ENCODE measurements at places on chromosomes 1 and 21.

DNA sequence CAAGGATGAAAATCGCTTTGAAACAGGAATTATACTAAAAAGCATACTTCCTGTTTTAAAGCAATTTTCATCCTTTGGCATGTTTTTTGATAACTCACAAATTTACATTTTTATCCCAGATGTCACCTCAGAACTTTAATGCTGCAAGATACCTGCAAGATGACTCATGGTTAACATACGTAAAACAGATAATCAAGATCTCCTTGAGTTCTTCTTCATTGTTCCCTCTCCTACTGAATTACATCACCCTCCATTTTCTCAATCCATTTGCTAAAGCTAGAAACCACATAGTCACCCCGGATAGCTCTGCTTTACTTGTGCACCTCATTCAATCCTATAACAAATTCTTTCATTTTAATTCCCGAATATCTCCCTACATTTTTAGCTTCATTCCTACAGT, 1114.2 kb downstream of the PLA2G4A start:
- DNase-seq = no peak

- no peak for DNase-seq
Observed at GRCh38 chr21:44785620-44786335, 15.8 kb downstream of the UBE2G2 start.

DNA sequence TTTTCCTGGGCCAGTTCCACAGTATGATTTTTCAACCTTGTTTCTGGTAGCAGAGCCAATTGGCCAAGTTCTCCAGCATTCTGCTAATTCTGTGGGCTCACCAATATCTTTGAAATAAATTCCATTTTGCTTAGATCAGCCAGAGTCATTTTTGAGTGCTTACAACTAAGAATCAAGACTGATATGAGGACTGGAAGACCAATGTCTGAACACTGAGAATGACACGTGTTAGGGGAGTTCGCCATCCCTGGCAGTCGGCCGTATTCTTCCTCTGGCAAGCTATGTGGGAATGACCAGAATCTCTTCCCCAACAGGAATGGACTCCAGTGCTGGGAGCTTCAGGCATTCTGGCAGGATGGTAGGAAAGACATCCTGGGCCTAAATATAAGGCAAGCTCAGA, 4.9 kb upstream of the TENT5C start:
- DNase-seq = no peak

DNA sequence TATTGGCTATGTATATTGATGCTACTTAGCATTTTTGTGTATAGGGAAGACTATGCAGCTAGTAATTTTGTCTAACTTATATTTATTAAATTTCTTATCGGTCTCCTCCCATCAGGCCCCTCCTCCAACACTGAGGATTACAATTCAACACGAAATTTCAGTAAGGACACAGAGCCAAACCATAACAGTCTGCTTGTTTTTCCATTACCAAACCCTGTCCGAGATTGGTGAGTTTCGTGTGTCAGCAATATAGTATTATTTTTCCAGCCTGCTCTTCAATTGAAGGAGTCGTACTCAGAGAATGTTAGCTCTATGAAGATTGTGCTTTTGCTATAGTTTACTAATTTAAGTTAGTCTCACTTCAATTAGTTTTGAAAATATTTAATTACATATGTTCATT, 1495.3 kb downstream of the MRPL39 start:
- DNase-seq = no peak

DNA sequence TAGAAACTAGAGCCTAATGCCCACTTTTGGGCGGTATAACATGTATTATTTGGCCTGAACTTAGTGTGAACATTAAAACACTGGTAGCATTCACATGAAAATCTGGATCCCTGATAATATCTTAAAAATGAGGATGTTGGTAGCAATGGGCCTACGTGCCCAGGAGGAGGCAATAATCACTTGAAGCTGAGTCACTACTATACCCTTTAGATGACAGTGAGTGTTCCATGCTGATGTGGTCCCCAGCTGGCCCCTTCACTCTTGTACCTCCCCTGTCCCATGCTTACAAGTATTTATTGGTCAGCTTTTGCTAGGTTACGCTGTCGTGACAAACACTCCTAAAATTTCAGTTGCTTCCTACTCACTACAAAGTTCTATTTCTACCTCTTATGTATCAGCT, 23.0 kb upstream of the POU2F1 start:
- DNase-seq = no peak

DNA sequence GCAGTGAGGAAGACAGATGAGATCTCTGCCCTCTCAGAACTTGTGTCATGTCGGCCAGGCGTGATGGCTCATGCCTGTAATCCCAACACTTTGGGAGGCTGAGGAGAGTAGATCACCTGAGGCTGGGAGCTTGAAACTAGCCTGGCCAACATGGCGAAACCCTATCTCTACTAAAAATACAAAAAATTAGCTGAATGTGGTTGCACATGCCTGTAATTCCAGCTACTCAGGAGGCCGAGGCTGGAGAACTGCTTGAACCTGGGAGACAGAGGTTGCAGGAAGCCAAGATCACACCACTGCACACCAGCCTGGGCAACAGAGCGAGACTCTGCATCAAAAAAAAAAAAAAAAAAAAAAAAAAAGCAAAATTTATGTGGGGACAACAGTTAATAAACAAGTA, 40.9 kb upstream of the RALGPS2 start:
- no peak for DNase-seq

- no peak for DNase-seq
Observed at GRCh38 chr1:18970762-18971161, 14.3 kb upstream of the IFFO2 start.

DNA sequence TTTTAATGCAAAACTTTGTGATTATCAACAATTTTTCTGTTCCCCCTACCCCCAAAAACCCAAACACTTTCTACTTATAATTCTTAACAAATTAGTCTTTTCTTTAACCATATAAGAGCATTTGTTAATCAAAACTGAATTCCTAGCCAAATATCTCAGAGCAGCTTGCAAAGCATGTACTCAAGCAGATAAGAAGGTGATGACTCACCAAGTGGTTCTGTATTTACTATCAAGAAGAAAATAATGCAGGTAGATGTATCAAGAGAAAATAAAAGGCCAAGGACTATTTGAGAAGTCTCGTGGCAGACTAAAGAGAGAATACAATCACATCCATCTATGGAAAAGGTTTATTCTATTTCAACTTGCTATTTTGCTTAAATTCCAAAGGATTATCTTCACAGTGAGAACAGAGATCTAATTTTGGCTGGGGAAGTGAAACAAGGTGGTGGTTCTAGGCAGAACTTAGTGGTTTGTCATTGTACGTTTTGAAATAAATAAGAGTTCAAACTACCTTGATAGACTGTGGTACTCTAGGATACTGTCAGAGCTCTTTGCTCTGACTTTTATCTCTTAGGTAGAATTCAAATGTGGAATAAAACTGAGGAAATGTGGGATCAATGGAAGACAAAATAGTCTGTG, 94.7 kb upstream of the NRIP1 start:
- DNase-seq = no peak

DNA sequence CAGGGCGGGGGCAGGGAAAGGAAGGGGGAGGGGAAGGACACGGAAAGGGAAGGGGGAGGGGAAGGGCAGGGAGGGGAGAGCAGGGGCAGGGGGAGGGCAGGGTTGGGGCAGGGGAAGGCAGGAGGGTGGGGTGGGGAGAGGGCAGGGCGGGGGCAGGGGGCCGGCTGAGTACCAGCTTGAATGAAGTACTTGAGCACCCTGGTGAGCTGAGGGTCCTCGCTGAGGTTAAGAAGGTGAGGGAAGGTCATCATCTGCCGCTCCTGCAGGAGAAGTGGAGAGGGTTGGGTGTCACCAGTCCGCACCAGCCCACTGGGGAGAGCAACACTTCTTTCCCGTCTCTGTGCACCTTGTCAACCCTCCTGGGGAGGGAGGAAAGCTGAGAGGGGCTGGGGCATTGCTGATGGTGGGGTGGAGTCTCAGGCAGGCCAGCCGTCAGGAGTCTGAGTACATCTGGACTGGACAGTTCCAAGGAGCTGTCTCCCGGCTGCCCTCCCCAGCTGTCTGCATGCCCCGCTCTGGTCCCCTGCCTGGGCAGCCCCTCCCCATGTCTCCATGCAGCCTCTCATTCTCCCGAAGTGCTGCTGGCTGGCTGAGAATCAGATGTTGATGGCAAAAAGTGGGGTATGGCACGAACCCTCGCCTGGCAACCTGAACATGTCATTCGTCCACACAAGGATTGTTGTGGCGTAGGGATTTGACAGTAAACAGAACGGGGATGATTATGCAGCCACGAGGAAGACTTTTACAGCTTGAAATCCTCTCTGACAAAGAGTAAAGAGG, 70.0 kb downstream of the SCCPDH start:
- DNase-seq = no peak

- DNase-seq = no peak
Observed at GRCh38 chr1:160398823-160399222, 1.5 kb upstream of the VANGL2 start.

DNA sequence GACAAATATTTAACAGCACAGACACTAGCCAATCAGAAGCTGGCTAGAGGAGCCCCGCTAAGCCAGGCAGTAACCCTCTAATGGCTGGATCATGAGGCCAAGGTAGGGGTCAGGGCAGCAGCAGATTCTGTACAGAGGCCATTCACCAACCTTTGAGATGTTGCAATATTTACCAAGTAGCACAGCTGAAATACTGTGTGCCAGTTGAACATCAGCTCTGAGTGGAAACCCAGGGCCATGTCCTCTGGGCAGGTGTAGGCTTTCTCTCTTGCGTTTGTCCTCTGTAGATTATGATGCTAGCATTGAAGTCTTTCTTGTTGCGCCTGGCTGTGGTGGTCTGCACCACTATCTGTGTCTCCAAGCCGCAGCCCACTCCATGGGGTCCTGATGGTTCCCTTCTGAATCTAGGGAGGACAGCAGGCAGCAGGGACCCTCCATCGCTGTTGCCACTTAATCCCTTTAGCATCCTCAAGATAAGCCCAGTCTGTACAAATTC, 2.5 kb upstream of the COG2 start:
- DNase-seq = no peak

DNA sequence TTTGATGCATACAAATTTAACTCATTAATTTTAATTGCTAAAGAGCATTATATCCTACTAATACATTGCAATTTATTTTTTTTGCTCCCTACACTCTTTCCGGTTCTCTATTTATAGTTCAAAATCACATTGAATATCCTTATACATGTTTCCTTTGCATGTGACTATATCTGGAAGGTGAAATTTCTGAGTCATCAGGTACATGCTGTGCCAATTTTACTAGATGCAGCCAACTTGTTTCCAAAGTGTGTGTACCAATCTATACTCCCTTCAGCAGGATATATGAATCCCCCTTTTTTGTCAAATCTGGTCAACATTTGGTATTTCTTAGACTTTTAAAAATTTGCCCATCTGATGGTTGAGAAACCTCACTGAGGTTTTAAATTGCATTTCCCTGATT, 602.9 kb upstream of the CAMK1G start:
- DNase-seq = no peak

GRCh38 chr21:38984982-38985567, 179.3 kb downstream of the ETS2 start:
- no peak for DNase-seq

GRCh38 chr1:67759692-67760029, 73.6 kb downstream of the GNG12 start:
- no peak for DNase-seq

GRCh38 chr1:116982319-116983004, 19.1 kb upstream of the CD101 start:
- DNase-seq = no peak

- DNase-seq = no peak
Observed at GRCh38 chr1:43152866-43153265, 19.2 kb downstream of the EBNA1BP2 start.

DNA sequence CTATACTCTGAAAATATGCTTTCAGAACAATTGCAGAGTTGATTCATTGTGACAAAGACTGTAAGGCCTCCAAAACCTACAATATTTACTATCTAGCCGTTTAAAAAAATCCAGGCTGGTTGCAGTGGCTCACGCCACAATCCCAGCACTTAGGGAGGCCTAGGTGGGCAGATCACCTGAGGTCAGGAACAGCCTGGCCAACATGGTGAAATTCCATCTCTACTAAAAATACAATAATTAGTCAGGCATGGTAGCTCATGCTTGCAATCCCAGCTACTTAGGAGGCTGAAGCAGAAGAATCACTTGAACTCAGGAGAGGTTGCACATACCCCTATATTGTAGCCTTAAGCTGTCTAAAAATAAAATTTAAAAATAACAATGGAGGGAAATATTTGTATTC, 5.3 kb upstream of the TFF2 start:
- DNase-seq = no peak

GRCh38 chr1:156781585-156782186, 14.4 kb downstream of the PRCC start:
- DNase-seq = no peak

GRCh38 chr21:32359719-32360260, 33.0 kb downstream of the URB1 start:
- no peak for DNase-seq

GRCh38 chr1:166129006-166129405, 37.8 kb downstream of the FAM78B start:
- no peak for DNase-seq

- no peak for DNase-seq
Observed at GRCh38 chr1:171637928-171638576, 14.4 kb downstream of the MYOC start.

DNA sequence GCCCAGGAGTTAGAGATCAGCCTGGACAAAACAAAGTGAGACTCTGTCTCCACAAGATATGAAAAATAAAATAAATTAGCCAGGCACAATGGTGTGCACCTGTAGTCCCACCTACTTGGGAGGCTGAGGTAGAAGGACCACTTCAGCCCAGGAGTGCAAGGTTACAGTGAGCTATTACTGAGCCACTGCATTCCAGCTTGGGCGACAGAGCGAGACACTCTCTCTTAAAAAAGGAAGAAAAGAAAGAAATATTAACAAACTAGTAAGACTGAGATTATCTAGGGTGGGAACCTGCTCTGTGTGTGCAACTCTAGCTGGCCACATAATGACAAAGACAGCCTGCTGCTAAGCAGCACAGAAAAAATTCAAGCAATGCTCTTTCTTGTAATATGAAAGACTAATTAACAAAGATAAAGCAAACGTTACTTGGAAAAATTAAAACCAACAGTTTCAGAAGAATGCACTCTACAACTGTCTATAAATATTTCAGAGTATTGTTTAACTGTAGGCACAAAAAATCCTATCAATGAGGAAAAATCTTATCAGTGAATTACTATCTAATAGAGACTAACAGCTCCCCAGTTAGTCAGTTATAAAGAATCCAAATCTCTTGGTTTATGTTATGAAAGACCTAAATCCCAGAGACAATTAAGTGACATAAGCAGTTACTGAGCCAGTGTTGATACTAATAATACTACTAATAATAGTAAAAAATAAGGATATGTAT, 74.5 kb downstream of the ENAH start:
- DNase-seq = no peak
